ENCODE measurements at places on chromosomes 7 and 10. TPM values are rescaled to one million over a fixed set of nuclear protein-coding genes. Genes with fewer than 3 reads are reported as not detected.

ANKRD61 gene
- not detected for total RNA-seq

DNA sequence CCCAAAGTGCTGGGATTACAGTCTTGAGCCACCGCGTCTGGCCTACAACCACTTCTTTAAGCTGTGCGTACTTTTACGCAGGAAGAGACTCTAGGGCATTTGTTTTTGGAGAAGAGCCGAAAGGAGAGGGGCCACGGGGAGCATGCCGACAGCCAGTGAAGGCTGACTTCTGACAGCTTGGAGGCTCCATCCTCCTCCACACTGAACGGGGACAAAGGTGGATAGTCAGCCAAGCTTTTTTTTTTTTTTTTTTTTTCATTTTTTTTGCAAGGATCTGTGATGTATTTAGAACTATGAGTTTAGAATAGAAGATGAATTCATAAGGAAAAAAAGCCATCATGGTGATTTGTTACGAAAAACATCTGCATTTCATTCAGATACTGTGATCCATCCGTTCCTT is 221.7 kb downstream of the ARHGAP21 start:
- DNase-seq, result no peak

GRCh38 chr7:111460695-111461094 is 101.6 kb downstream of the IMMP2L start:
- no peak for DNase-seq

DNA sequence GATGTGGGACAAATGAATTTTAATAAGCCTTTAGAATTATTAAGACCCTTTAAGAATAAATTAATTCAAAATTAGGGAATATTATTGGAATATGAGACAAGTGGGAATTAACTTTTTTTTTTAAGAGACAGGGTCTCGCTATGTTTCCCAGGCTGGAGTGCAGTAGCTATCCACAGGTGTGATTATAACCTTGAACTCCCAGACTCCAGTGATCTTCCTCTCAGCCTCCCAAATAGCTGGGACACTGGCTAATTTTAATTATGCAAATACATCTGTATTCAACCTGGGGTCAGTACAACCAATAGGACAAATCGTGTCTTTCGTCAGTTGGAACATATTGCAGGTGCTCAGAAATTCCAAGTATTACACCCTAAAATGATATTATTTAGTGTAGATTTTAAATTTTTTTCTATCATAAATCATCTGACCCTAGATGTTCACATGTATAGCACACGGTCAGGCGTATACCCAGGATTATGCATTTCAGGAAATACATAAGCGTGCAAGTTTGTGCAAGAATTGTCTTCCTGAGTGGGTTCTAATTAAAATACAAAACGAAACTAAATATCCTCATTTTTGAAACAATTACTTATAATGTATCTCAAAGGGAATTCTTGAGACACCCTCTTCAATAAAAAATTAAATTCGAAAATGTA is 1.2 kb downstream of the NT5C3A start:
- DNase-seq, result no peak

GRCh38 chr10:131629026-131629770 is 271.6 kb upstream of the PPP2R2D start:
- DNase-seq, result no peak

DNA sequence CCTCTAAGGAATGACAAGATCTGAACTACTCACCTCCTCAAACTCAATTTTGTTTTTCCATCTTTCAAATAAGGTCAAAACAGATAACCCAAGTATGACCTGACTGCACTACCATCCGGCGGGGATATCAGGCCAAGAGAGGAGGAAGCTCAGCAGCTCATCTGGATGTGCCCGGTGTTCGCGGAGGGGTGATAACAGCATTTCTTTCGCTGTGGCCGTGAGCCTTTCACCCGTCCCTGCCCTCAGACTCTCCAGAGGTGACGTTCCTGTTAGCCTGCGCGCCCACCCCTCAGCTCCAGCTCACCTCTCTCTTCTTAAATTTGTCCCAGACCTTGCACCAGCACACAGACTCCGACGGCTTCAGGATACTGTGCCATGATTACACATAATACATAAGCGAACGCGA is 526 bp downstream of the ZNF248 start:
- DNase-seq, result no peak

DNA sequence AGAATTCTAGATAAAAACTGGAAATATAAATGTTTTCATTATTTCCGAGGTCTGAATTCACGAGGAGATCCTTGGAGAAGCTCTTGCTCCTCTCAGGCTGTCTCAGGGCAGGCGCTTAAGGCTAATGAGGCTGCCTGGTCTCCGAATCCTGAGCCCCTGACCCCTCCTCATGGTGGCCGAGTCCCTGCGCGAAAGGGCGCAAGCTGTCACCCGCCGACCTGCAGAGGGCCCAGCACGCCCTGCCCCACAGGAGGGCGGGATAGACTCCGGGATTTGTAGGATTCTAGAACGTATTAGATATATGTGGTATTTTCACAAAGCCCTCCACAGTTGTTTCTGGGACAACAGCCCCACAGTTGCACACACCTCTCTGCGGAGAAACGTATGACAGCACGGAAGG is 284.1 kb downstream of the ABCA13 start:
- no peak for DNase-seq

NOBOX gene
- total RNA-seq, result not detected

GRCh38 chr7:29247963-29248236 is 53.3 kb downstream of the CHN2 start:
- no peak for DNase-seq

WIPF3 gene
- not detected for total RNA-seq

- DNase-seq, result no peak
Measured at GRCh38 chr10:62619413-62619738, 185.1 kb upstream of the ADO start.

- no peak for DNase-seq
Measured at GRCh38 chr7:111172564-111173257, 81.8 kb downstream of the LRRN3 start.

GRCh38 chr10:35598379-35598778 is 6.8 kb upstream of the GJD4 start:
- DNase-seq, result no peak

MNX1 gene
- total RNA-seq, result not detected

ADAM12 gene
- total RNA-seq, result 0.84 TPM

ADAM22 gene
- total RNA-seq, result 0.88 TPM

DNA sequence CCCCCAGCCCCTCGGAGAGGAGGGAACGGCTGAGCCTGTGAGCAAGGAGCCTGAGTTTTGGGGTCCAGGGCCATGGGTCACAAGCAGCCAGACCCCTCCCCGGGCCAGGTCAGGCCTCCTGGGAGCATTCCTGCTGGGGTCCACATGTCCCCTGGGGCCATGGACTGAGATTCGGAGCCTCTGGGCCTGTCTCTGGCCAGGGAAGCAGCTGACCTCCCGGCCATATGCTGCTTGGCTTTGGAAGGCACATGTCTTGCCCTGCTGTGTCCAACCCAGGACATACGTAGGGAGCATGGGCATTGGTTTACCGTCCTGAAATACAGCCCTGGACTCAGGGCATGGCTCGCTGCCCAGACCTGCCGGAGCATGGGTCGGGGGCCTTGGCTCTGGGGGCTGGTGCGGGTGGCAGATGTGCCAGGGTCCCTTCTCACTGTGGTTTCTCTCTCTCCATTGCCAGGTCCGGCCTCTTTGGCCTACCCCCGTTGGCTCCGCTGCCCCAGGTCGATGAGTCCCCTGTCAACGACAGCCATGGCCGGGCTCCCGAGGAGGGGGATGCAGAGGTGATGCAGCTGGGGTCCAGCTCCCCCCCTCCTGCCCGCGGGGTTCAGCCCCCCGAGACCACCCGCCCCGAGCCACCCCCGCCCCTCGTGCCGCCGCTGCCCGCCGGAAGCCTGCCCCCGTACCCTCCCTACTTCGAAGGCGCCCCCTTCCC is 7.3 kb downstream of the PWWP2B start:
- no peak for DNase-seq

TWIST1 gene
- not detected for total RNA-seq

- DNase-seq, result no peak
Measured at GRCh38 chr10:87798082-87798481, 19.9 kb downstream of the ATAD1 start.

PLEKHS1 gene
- total RNA-seq, result 0.07 TPM

DNA sequence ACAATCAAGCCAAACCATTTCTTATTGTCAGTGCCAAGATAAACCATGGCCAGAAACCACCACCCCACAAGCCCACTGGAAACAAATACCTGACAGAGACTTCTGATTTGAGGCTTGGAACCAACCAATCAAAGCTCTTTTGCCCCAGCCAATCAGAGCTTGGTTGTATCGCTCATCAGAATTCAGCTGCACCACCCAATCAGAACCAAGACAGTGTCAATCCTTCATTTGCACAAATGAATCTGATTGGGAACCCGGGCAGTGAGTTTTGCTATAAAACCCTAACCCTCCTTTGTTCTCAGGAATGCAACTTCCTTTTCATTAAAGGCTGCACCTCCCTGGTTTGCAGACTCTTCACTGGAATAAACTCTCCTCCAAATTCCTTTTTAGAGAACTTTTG is 87.4 kb downstream of the ELAPOR2 start:
- no peak for DNase-seq

HOXA3 gene
- not detected for total RNA-seq

Data from activated B cell treated with CpG ODN at 0.5 μM for 24 hours (primary cell).